ENCODE measurements at places on chromosomes 5 and 9.

DNA sequence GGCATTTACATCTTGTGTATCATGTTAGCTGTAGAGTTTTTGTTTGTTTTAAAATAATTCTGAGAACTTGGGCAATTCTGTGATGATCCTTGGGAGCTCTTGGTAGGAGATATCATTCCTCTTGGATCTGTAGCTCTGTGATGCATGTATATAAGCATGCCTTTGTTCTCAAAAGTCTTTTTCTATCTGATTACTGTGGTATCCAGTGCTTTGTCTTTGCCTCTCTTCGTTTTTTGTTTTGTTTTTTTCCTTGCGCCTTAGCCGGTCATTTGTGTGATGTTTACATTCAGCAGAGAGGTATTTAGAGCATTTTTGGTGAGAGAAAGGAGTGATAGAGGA, 110.0 kb downstream of the PAM start:
- no peak for DNase-seq

DNA sequence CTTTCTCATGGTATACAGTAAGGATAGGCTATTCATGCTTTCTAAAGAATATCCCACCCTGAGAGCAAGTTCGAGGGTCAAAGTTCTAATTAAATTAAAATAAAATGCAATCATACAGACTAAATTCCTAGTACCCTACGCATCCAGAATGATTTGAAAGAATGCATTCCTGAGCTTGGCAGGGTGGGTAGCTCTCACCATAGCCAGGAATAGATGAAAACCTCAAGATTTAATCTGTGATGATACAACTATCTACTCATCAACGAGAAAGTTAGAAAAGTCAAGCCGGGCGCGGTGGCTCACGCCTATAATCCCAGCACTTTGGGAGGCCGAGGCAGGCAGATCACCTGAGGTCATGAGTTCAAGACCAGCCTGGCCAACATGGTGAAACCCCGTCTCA, 32.3 kb downstream of the SERINC5 start:
- no peak for DNase-seq

GRCh38 chr9:98846879-98847278, 39.4 kb downstream of the GALNT12 start:
- DNase-seq: no peak

DNA sequence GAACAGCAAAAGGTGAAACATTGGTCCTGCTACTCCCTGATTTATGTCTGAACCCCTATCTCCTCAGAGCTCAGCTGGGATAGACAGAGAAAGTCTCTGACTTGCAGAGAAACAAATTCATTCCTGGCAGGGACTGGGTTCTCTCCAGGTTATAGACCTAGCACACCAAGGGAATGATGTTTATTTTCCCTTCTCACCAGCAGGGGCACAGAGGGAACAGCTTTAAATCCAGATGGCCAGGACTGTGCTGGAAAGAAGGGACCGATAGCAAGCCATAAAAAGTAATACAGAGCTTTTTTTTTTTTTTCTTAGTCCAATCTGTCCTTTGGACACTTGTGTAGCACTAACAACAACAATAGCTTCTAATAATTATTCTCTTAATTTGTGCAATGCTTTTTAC, 141.1 kb upstream of the C9orf72 start:
- DNase-seq: no peak

DNA sequence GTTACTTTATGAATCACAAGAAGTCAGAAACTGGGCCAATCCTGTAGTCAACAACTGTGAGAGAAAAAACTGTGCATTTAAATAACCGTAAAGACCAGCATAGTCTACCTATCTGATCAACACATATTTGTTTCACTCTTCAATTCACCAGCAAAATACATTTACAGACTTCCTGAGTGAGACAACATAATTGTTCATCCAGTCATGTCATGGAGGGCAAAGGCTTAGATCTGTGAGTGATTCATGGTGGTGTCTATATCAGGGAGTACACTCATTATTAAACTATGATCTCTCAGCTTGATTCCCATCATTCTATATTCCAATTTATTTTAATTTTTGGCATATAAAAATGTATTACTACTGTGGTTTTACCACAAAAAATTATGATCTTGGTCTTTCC, 694.6 kb downstream of the DNAH5 start:
- DNase-seq: no peak

- no peak for DNase-seq
Observed at GRCh38 chr9:120524863-120525262, 55.1 kb downstream of the CDK5RAP2 start.
